Thoracic aorta (tissue), 2 donors: ENCODE measurements at places on chromosomes 1 and 21.

DNA sequence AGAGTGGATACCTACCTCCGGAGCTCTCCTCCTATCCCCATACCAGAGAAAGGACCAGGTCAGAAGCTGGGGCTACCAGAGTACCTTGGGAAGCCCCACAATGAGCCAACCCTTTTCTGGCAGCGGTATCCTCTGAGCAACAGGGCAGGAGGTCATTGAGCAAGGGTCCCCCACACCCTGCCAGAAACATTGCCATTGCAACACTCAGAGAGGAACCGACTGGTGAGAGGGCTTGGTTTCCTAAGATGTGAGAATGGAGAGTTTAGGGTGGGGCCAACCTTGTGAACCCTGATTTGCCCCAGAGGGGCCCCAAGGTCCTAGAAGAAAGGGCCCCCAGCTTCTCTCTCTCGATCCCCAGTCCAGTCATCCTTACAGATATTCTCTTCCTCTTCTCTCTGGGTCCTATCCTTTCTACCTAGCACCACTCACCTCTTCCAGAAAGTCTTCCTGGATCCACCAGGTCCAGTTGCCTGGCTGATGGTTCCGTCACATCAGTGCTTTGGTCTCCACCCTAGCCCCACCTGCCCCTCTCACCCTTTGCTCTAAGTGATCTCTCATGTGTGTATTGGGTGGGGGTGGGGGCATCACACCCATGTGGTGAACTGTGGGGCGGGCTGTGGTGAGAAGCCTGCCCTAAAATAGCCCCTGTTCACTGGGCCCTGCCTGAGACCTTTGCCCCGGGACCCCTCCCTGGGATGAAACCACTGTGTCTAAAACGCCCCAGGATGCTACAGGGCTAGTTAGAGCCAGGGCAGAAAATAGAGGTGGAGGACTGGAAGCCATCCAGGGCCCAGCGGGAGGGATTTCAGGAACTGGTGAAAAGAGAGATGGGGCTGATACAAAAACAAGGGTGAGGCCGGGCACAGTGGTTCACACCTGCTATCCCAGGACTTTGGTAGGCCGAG lies 8.7 kb downstream of the FGR start:
- no peak for DNase-seq

DNA sequence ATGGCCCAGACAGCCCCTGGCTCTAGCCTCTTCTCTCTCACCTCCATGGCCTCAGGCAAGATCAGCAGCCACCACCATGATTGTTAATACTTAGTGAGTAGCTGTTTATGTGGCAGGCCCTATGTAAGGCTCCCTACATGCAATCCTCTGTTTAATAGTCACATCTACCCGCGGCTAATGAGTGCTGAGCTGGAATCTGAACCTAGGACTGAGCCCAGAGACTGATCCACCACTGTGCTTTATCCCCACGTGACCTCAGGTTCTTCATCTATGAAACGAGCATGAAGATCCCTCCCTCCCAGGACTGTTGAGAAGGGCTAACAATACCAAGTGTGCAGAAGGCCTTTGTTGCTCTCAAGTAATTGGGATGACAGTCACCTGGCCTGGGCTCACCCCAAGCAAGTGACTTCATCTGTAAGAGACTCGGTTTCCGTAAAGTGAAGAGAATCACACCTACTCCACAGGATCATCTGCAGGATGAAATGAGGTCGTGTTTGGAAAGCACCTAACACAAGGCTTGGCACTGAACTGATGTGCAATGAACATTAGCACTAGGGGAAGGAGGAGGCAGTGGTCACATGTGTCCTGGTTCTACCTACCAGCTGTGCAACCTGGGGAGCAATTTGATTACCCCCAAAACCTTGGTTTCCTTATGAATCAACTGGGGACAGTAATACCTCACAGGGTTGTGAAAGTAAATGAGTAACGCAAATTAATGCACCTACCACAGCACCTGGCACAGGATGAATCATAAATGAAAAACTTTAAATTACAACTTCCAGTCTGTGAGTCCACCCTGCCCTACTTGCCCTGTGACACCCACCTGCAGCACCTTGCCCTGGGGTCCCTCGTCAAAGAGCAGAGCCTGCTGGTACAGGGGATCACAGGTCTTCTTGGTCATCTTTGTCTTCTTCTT lies 37.2 kb downstream of the RIMS3 start:
- DNase-seq, result no peak

GRCh38 chr1:62070384-62071011 lies 124.2 kb upstream of the L1TD1 start:
- no peak for DNase-seq

GRCh38 chr1:78291872-78292271 lies 198.9 kb upstream of the PTGFR start:
- no peak for DNase-seq

DNA sequence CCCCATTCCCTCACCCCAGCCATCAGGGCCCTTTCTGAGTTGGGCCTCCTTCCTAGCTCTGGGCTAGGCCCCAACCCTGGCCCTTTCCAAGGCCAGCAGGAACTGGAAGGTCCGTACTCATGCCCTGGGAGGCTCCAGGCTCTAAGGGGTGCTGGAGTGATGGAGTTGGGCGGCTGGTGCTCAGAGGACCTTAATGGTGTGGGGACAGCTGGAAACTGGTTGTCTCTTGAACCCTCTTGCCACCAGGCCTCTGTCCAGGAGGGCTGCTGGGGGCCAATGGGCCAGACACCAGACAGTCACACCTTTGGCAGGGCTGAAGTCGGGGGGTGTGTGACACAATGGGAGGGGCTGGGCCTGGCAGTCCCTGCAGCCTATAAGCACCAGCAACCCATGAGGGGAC lies 9.2 kb upstream of the PADI1 start:
- no peak for DNase-seq

- no peak for DNase-seq
These were observed 171.9 kb upstream of the RAB4A start for GRCh38 chr1:229098903-229099578.

DNA sequence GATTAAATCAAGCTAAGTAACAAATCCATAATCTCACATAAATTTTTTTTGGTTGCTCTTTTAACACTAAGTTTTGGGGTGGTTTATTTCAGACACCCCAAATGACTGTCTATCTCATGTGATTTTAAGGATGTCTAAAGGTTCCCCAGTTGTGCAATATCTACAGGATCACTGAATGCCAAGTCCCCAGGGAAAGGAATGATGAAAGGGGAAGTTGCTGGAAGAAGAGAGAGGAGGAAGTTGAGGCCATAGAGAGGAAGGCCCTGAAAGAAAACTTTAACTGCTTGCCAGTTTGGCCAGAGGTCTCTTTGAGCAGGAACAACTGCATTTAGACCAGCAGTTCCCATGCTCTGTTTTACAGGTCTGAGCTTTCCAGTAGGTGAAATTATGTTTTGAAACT lies 27.5 kb upstream of the SLC19A2 start:
- no peak for DNase-seq

DNA sequence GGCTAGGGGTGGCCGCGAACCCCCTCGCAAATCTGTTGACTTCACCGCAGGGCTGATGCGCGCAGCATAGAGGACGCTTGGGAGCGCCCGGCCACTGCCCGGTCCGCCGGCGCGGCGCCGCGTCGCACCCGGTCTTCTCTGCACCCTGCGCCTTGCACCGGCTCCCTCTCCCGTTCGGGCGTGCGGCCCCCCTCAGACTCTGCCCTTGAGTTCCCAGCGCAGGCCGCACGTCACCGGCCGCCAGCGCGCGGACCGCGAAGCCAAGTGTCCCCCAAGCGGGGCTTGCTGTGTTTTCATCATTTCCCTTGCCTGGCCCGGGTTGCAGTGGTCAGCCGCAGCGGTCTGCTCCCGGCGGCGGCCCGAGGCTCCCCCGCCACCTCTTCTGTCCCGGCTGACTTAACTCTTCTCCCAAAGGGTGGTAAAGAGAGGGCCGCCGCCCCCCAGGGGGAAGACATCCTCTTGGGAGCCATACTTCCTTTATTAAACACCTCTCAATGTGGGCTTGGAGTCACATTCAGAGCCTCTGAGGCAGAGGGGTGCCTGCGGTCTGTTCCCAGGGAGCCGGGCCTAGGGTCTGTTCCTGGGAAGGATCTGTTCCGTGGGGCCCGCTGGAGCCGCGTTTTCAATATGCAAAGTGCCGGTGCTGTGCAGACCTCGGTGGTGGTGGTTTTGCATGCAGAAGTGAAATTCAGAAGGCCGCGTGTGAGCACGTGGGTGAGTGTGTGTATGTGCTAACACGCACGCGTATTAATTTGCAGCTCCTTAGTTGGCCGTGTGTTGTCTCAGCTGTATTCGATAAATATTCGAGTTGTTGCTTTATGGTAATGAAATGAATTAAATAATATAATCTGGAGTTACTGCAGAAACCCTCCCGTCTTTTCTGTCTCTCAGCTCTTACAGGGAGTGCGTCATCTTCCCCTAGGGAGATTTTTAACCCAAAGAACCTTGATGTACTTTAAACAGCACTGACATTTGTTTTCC lies 17.6 kb downstream of the PBX1 start:
- no peak for DNase-seq

GRCh38 chr1:13513895-13514546 lies at the start of gene LRRC38:
LRRC38 (minus strand) TSS chr1:13514003; CDS start chr1:13513593, 410 bp downstream.
- no peak for DNase-seq

DNA sequence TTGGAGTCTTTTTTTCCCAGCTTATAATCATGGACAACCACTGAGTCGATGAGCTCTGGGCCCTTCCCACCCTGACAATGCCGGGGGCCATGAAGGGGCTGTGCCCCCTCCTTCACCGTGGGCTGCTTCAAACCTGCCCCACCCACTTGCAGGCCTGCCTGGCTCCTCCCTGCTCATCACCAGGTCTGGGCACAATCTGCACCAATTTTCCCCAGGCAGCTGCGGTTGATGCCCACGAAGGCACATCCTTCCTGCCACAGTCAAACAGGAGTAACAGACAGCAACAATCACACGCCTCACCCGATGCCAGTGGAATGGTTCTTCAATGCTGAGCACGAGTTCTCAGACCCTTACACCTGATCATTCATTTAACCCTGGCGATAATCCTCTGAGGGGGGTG lies 18.9 kb downstream of the PGLYRP3 start:
- no peak for DNase-seq

DNA sequence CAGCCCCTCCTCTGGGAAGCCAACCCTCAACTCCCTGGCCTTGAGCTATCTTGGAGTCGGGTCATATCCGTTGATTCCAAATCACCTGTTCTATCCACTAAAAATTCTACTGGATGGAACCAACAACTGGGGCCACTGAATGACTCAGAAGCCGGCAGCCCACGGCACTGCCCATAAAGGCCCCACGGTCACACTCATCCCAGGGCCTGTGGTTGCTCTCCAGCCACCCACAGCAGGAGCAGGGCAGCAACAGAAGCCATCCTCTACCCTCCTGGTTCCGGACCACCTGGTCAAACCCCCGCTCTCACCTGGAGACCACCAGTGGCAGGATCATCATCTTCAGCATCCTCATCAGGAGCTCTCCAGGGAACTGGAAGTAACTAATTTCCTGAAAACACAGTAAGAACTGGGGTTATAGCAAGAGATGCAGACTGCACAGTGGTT lies 8.4 kb downstream of the SLC1A7 start:
- no peak for DNase-seq

DNA sequence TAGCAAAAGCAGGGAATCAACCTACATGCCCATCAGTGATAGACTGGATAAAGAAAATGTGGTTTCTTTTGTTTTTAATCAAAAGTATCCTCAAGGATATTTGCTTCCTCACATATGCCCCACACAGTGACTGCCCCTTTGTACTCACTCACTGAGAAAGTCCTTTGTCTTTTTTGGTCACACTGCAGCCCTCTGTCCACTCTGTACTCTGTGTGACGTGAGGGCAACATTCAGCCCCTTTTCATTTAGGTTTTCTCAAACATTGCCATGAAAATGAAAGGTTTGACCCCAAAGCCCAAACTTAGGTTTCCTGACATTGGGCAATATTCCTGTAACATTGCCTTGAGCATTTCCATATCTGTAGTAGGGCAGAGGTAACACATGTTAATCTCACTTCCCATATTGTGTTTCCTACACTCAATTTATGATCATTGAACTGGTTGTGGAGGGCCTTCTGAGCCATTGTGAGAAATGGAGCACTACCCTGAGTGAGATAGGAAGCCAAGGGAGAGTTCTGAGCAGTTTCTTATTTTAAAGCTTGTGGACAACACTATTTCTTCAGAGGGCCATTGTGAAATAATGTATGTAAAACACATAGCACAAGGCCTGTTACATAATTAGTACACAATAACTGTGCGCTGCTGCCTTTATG lies 501.9 kb upstream of the C1orf87 start:
- no peak for DNase-seq

GRCh38 chr1:74652711-74653139 lies 20.9 kb downstream of the ERICH3 start:
- DNase-seq, result no peak

DNA sequence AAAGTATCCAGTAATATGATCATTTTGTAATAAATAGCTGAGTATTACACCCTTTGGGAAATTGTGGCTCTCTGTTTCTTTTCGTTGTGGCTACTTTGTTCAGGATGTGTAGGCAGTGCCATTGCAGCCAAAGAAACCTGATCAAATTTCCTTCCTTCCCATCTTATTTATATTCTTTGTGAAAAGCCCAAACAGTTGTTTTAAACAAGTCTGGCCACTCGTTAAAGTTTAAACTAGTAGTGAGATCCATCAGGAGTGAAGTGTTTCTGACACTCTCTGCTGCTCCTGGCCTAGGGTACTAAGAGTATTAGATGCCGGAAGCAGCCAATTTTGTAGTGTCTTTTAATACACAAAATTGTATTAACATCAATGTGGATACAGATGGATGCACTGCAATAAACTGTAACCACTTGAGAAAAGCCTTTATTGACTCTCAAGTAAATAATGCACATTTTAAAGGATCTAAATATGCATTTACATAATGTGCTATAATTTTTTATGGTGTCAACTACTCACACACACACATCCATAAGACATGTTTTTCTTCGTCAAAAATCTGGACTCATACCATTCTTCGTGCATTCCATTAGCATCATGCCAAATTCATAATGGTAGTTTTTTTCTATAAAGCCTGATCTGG lies 317.9 kb downstream of the NFIA start:
- DNase-seq, result no peak

- no peak for DNase-seq
These were observed 44.9 kb upstream of the BARHL2 start for GRCh38 chr1:90761781-90762589.

DNA sequence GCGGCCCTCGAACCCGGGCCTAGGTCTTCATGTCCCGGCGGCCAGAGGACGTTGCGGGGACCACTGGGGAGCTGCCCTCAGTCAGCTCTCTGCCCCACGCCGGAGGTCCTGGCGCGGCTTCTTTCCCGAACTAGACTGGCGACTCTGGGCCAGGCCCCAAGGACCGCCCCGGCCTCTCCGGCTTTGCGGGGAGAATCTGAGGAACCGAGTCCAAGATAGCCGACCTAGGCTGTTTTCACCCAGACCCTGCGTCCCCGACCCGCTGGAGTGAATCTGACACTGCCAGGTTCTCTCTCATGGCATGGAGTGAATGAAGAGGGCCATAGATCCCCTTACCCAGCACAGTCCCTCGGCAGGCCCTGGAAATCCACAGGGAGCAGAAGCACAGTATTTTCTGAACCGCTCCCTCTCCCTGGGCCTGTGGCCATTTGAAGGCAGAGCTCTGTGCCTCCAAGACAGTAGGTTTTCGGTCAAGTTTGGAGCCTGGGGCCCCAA lies 9.9 kb upstream of the BARHL2 start:
- DNase-seq, result no peak

- DNase-seq, result no peak
These were observed 356.5 kb upstream of the DUSP10 start for GRCh38 chr1:222098404-222098803.
